Myocyte (in vitro differentiated cells): ENCODE measurements at places on chromosomes 7 and 10.
A peak's percentile ranks its signal among the peaks of the same experiment; 100 is the strongest.

GRCh38 chr10:125001313-125002046 lies 59.6 kb downstream of the ZRANB1 start:
- DNase-seq: no peak

- no peak for DNase-seq
These were observed 187.4 kb upstream of the GRB10 start for GRCh38 chr7:50970092-50970491.

DNA sequence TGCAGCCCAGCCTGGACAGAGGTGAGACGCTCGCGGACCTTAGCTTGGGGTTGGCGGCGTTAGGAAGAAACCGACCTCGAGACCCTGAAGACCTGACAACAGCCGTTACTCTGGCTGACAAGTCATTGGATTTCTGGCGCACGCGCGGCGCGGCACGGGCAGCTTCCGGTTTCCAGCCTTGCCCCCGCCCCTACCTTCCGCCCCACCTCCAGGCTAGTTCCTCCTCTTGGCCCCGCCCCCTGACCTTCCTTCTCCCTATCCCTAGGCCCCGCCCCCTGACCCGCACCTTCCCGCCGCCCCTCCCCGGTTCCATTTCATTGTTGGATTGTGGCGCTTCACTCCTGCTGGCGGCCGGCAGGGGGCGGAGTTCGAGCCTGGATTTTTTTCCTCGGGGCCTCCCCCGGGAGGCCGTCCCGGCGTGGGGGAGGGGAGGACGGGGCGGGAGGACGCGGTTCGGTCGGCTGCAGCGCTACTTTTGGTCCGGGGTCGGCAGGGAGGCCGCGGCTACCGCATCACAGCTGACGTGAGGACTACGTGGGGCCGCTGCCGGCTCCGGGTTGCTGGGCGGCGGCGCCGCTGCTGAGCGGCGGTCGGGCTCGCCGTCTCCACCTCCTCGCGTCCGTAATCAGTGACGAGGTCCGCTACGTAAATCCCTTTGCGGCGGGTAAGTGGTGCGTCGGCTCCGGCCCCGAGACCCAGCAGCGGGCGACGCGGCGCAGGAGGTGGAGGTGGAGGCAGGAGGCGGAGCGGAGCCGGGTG lies at the start of gene CREM:
Gene CREM, plus strand, starts transcription at position 317 of the 759 bp plus-strand sequence. CDS start 10,990 bp downstream, outside the sequence.
- peak; percentile 97 for DNase-seq

- DNase-seq: no peak
These were observed 169.8 kb upstream of the TEX47 start for GRCh38 chr7:88965371-88965770.

DNA sequence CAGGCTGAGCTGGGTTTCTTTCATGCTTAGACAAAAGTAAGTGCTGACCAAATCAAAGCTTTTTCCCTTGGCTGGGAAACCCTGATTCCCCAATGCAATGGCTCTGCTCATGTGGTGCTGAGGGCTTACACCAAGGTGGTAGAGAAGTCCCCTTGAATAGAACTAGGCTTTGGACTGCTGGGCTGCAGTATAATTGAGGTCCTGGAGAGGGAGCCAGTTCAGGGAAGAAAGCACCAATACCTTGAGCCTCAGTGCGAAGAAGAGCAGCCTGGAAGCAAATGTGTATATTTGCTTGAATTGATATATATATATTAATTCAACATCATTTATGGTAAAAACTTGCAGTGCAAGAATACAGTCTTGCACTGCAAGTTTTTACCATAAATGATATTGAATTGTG lies 391.1 kb downstream of the RPS24 start:
- no peak for DNase-seq

DNA sequence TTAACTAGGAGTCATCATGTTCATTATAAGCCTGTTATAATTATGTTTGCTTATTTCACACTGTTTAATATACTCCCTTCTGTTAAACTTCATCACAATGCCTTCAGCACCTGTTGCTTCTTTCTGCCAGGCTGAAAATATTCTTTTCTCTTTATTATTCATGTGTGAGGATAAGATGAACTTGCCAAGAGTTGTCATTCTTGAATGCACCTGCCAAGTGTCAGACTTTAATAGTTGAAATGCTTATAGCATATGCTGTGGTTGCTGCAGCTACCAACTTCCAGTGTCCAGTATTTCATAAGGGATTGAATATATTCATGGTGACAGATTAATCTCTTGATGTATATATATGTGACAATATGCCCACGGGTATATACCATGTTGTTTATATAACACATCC lies 339.2 kb upstream of the MEOX2 start:
- peak; percentile 80 for DNase-seq

- no peak for DNase-seq
These were observed 67.6 kb downstream of the TACC2 start for GRCh38 chr10:122056431-122057094.

- no peak for DNase-seq
These were observed 4.5 kb downstream of the SKIDA1 start for GRCh38 chr10:21520949-21521348.

DNA sequence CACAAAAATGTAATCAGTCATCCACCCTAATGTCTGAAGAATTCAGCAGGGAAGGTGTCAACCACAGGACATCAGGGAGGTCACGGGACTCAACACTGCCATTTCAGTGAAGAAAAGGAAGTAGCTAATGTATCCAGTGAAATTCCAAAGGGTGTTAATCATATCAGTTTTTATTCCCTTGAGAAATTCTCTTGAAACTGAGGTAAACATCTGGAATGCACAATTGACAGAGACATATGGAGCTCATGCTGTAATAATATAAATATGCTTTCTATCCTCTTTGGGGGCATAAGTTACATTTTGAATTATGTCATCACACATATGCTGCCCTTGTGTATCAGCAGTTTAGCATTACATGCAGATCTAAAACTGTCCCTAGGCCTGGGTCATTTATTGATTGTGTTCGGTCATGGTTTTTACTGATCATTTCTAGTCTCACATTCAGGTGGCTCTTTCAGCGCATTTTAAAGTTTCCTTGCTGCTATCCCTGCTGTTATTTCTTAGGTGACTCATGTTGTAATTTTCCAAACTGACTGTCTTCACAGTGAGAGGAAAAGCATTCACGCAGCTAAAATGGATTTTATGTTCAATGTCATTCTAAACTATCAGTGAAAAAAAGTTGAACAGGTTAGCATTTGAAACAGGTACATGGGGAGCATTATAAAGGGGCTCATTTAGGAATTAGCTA lies 273.9 kb downstream of the TSPAN12 start:
- peak; percentile 65 for DNase-seq

GRCh38 chr7:83643739-83644138 lies 5.2 kb downstream of the SEMA3E start:
- DNase-seq: no peak

DNA sequence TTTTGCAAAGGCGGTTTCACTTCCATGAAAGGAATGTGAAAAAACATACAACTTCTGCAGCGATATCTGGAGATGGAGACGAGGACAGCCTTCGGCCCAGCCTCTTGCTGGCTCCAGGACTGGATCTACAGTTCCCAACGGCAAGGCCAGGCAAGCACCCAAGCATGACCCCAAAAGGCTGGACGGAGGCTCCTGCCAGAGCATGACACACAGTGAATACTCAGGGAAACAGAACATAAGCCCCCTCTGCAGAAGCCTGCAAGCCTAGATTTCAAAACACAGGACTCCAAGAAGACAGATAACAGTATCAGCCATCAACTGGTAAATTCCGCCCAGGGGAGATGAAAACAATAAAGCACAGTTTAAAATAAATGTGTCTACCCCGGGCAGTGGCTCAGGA lies 3.3 kb upstream of the LRRC27 start:
- no peak for DNase-seq

DNA sequence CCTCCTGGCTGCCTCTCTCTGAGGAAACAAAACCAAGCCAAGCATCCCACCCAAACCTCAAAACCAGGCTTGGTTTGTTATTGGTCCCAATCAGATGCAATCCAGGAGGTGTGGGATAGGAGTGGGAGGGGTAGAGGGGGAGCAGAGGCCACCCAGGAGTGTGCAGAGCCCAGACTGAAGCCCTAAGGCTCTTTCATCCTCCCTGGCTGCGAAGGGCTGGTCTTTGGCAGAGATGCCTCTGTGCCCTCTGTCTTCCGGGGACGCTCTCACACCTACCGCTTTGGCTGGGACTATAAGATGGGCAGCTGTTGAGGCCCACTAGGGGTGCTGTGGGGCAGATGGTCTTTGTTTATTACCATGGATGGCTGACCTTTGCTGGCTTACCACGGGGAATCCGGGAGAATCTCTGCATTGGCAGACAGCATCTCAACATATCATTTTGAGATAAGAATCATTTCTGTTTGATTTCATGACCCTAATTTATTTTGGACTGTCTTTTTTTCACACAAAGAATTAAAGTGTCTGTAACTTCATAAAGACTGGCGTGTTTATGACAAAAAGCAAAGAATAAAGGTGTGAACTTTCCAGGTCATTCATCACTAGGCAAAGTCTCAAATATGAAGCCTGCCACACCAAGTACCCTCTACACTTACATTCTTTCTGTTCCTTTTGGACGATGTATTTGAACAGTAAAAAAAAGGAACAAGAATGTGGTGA lies 6.5 kb upstream of the DENND2A start:
- DNase-seq: peak; percentile 70

DNA sequence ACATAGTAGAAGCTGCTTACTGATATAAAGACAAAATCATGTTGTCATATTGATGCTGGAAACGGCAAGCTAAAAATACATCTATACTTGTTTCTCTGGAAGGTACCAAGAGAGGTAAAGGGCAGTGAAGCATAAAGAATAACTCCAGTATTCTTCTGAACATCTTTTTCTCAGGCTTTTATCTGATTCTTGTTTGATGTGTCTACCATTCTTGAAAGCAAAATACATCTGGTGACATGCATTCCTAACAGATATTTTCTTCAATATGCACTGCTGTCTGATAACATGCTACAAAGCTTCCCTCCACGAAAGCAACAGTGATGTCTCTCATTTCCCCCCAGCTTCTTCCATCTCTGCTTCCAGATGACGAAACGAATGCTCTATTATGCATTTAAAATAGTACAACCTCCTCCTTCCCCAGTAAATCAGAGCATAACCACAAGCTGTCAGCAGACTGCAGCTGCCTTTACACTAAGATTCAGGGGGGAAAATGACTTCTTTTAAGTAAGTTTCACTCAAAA lies 100.8 kb downstream of the ARHGAP21 start:
- peak; percentile 26 for DNase-seq

- DNase-seq: no peak
These were observed 9.9 kb downstream of the PHTF2 start for GRCh38 chr7:77808517-77808916.

GRCh38 chr10:103510791-103511752 lies 17.6 kb downstream of the NEURL1 start:
- no peak for DNase-seq

GRCh38 chr7:86199881-86200614 lies 443.7 kb upstream of the GRM3 start:
- DNase-seq: no peak

DNA sequence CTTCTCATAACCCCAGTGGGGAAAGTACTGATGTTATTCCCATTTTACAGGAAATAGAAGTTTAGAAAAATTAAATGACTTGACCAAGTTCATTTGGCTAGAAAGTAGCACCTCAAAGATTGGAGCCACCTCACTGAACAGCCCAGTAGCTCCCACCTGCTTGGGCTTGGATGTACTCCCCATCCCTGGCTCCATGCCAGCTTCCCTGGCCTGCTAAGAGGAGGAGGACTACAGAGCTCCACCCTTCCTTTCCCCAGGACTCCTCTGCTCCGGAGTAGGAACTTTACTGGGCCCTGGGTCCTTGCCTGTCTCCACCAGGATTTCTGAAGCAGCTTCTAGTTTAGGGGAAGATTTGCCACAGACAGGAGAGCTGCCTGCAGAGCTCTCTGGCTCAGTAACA lies 3.1 kb downstream of the HPS6 start:
- DNase-seq: no peak

DNA sequence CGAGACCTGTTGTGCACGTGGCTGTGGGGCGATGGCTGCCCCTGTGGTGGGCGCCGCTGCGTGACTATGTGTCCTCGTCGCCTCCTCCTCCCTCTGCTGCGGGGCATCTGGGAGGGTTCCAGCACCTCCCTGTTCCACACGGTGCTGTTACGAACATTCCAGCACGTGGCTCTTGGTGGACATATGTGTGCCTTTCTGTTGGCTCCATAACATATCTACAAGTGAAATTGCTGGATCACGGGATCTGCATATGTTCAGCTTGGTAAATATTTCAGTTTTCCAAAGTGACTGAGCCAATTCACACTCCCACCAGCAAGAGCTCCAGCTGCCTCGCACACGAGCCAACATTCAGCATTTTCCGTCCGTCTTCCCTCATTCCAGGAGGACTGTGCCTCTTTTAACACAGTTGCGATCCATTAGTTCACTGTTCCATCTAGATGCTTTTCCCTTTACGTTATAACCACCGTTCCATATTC lies 25.1 kb downstream of the SNX8 start:
- DNase-seq: no peak

GRCh38 chr10:71457908-71458307 lies 61.2 kb downstream of the CDH23 start:
- no peak for DNase-seq
